Activated effector memory CD4-positive, alpha-beta T cell treated with anti-CD3 and anti-CD28 coated beads, Interleukin-2, amount 50 U/mL, for 16 hours (primary cell): ENCODE measurements at places on chromosomes 1 and 21.

GRCh38 chr1:195105281-195105680 lies 1503.0 kb downstream of the KCNT2 start:
- DNase-seq, result no peak

GRCh38 chr1:152024223-152024622 lies 12.6 kb downstream of the S100A11 start:
- DNase-seq, result no peak

DNA sequence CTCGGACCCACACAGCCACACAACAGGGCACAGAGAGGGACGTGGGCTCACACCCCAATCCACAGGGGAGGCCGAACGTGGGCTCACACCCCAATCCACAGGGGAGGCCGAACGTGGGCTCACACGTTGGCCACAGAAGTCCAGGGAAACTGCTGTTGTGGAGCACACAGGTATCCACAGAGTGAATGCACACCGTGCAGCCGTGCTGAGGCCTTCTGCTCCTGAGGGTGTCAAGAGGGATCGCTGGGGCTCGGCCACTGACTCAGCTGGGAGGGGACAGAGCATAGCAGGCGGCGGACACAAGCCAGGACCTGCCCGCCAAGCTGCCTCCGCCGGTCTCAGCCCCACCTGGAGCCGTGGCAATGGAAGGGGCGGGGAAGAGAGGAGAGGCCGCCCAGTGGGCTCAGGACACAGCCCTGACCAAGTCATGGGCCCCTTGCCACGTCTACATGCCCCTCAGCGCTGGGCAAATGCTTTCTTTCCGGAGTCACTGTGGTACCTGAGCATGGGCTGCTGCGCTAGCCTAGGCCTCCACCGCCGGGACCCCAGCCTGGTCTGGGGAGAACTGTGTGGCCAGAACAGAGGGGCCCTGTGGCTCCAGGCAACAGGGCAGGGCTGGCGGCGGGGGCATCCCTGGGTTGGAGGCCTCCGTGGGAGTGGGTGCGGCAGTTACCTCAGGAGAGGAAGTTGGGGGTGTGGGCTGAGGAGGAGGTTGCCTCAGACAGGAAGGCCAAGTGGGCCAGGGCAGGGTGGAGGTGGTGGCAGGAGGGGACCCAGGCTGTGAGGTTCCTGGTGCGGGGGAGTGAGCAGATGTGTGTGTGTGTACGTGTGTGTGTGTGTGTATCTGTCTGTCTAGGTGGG lies 1.2 kb downstream of the SYTL1 start:
- DNase-seq, result peak; percentile 91

DNA sequence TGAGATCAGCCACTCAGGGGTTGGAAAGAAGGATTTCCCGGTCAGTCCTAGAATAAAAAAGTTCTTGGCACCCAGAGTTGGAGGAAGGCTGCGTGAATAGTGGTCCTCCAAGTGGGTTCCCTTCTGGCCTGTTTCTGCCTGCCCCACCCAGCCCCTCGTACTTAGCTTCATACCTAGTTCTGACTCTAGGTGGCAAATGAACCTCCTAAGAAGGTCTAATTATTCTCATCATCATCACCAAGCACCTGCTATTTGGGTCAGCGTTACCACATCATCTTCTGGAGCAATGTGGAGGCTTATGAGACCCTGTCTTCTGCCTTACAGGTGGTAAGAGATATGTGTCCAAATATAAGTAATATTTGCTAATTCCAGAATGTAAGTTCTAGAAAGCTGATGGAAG lies 35.9 kb upstream of the NFASC start:
- no peak for DNase-seq

GRCh38 chr1:77994117-77994705 lies 10.5 kb upstream of the DNAJB4 start:
- no peak for DNase-seq
